ENCODE measurements at places on chromosomes 7 and 10. TPM values are rescaled to one million over a fixed set of nuclear protein-coding genes. Genes with fewer than 3 reads are reported as not detected.
A peak's percentile ranks its signal among the peaks of the same experiment; 100 is the strongest.

GRCh38 chr10:74018241-74018640 lies 20.3 kb downstream of the VCL start:
- H3K36me3 ChIP-seq, result no peaks in the 10 kb centered on the region
- H3K4me3 ChIP-seq, result no peak overlapping the region
- H3K27me3 ChIP-seq, result no peaks in the 10 kb centered on the region
- no peak for DNase-seq
- H3K4me1 ChIP-seq, result peaks cover 6% of the 10 kb centered on the region

- no peaks in the 10 kb centered on the region for H3K27me3 ChIP-seq
- no peaks in the 10 kb centered on the region for H3K36me3 ChIP-seq
- no peaks in the 10 kb centered on the region for H3K4me1 ChIP-seq
- no peak overlapping the region for H3K27ac ChIP-seq
Measured at GRCh38 chr10:89973326-89973725, 271.9 kb downstream of the KIF20B start.

FGL2 gene
- total RNA-seq, result 3.5 TPM

GRCh38 chr7:137985897-137986251 lies 16.0 kb downstream of the CREB3L2 start:
- no peak overlapping the region for H3K4me3 ChIP-seq
- no peaks in the 10 kb centered on the region for H3K36me3 ChIP-seq
- H3K27me3 ChIP-seq, result no peaks in the 10 kb centered on the region
- DNase-seq, result no peak
- peaks cover 42% of the 10 kb centered on the region for H3K4me1 ChIP-seq
- peak overlapping the region; percentile 77 for H3K27ac ChIP-seq

GRCh38 chr10:4437791-4438190 lies 388.2 kb upstream of the AKR1E2 start:
- no peak for DNase-seq
- no peaks in the 10 kb centered on the region for H3K4me1 ChIP-seq
- H3K27me3 ChIP-seq, result no peaks in the 10 kb centered on the region
- no peak overlapping the region for H3K27ac ChIP-seq

SEMA3A gene
- 0.76 TPM for total RNA-seq

CACNA2D1 gene
- 30.9 TPM for total RNA-seq

GRCh38 chr10:127375461-127375860 lies 173.6 kb upstream of the NPS start:
- no peak overlapping the region for H3K27ac ChIP-seq
- no peak for DNase-seq
- no peaks in the 10 kb centered on the region for H3K27me3 ChIP-seq
- no peaks in the 10 kb centered on the region for H3K4me1 ChIP-seq

DNA sequence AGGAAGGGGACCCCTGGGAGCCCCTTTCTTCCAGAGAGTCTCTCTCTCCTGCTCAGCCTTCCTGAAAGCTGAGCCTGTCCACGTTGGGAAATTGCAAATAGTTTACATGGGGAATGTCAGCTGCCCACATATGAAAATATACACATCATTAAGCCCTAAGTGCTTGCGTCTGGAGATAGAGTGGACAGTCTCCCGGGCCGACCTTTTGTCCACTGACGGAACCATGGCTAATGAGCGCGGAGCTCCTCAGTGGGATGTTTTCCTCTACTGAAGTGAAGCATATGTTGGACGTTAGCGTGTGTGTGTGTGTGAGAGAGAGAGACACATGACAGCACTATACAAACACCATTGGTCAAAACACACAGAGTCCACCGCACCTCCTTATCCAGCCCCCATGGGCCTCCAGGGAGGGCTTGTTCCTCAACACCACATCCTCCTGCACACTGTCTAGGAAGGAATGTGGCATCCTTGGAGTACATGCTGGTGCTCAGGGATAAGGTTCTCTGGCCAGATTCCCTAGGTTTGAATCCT lies 128.4 kb downstream of the RGS10 start:
- peaks cover 40% of the 10 kb centered on the region for H3K4me1 ChIP-seq
- H3K27ac ChIP-seq, result peak overlapping the region; percentile 23
- peak; percentile 88 for DNase-seq
- H3K4me3 ChIP-seq, result no peak overlapping the region
- no peaks in the 10 kb centered on the region for H3K27me3 ChIP-seq

PNLIP gene
- not detected for total RNA-seq

DNA sequence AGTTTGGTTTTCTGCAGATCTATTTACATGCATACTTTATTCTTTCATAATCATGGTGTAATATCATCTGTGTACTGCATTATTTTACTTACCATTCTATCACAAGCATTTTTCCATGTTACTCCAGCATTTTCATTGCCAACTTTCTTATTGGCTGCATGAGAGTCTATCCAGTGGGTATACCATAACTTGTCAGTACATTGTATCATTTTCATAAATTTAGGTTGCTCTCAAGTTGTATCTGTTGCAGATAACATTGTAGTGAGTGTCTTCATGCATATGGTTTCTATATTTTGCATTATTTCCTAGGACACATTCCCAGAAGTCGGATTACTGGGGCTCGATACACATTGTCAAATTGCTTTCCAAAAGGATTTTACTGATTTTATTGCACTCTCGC lies 87.2 kb upstream of the INSYN2A start:
- no peaks in the 10 kb centered on the region for H3K27me3 ChIP-seq
- H3K27ac ChIP-seq, result no peak overlapping the region
- DNase-seq, result no peak
- H3K36me3 ChIP-seq, result no peaks in the 10 kb centered on the region
- H3K4me3 ChIP-seq, result no peak overlapping the region

NCF1 gene
- total RNA-seq, result 0.23 TPM

SAP25 gene
- total RNA-seq, result 10.1 TPM

ELN gene
- 17.6 TPM for total RNA-seq

Data from ovary (tissue), 10 donors.